Effector CD4-positive, alpha-beta T cell (primary cell): ENCODE measurements at places on chromosomes 4 and X.

DNA sequence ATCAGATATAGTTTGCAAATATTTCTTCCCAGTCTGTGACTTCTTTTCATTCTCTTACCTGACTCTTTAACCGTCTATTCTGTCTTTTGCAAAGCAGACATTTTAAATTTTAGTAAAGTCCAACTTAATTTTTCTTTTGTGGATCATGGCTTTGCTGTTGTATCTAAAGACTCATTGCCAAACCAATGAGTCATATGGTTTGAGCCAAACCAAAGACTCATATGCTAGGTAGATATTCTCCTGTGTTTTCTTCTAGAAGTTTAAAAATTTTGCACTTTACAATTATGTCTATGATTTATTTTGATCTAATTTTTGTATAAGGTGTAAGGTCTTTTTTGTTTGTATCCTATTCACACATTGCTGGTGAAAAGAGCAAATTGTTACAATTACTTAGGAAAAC lies 446.8 kb downstream of the ANKRD50 start:
- no peak for DNase-seq

- no peak for DNase-seq
These were observed 61.1 kb downstream of the RGS12 start for GRCh38 chr4:3353752-3354454.

GRCh38 chr4:129140521-129140920 lies 44.6 kb downstream of the C4orf33 start:
- no peak for DNase-seq

DNA sequence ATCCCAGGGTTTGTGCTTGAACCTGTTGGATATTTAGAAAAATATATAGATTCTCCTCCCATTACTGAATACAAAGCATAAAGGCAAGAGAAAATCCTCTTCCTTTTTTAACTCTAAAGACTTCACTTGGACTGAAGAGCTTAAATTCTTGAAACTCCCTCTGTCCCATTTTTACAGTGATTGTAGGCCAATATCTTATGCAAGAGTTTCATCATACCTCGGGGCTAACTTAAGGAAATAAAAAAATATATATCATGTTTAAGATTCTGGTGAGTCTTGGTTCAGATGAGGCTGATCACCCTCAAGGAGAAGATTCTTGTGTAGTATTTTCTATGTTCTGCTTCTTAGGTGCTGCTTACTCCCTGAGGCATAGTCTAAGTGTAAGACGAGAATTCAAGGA lies 1449.6 kb downstream of the C4orf33 start:
- no peak for DNase-seq

GRCh38 chr4:119113033-119113655 lies 22.5 kb upstream of the MYOZ2 start:
- no peak for DNase-seq

DNA sequence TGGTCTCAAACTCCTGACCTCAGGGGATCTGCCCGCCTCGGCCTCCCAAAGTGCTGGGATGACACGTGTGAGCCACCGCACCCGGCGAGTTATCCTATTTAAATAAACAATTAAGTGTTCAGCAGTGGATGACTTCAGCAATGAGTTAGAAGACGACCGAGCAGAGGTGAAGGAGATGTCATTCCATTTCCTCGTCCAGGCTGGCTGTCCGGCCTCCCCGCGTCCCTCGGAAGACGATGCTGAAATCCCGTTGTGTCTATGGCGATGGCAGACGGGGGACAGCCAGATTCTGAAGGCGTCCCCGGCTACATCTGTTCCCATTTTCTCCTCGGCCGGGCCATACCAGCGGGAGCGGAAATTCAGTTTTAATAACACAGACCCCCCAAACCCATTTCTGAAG lies 209.8 kb downstream of the CRLF2 start:
- DNase-seq, result no peak

GRCh38 chrX:85544609-85545008 lies 165.1 kb upstream of the POF1B start:
- DNase-seq, result no peak

- no peak for DNase-seq
These were observed 195.3 kb downstream of the CHIC1 start for GRCh38 chrX:73758250-73758649.

DNA sequence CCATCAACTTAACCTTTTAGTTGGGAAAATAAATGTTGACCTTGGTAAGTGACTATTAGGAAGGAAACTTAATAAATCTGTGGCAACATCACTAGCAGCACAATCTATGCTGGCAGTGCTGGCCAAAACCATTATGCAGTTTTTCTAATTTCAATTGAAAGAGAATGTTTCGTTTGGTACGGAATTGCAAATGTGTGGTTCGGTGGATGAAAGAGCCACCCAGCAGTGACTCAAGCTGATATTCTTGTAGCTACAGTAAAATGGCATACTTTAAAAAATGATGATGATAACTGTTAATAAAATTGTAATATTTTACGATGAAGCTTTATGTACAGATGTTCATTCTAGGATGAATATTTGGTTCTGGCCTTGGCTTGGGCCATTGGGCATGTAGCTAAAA lies 40.7 kb upstream of the AP1S2 start:
- no peak for DNase-seq

DNA sequence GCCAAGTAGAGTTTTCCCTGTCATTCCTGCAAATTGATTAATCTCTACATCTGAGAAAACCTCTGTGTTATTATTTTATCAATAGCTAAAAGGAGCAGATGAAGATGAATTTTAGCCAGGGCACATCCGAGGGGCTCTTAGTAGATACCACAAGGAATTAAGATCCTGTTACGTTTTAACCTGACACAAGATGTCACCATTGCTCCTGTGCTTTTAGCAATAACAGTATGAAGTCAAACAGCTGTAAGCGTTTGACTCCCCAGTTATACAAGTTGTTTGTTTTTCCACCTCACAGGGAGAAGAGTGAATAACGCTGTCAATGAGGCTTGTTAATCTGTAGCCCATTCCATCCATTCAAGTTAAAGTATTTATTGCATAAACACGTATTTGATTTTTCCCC lies 76.0 kb upstream of the AP1S2 start:
- no peak for DNase-seq

- no peak for DNase-seq
These were observed 2506.6 kb downstream of the ARAP2 start for GRCh38 chr4:33737726-33738125.

DNA sequence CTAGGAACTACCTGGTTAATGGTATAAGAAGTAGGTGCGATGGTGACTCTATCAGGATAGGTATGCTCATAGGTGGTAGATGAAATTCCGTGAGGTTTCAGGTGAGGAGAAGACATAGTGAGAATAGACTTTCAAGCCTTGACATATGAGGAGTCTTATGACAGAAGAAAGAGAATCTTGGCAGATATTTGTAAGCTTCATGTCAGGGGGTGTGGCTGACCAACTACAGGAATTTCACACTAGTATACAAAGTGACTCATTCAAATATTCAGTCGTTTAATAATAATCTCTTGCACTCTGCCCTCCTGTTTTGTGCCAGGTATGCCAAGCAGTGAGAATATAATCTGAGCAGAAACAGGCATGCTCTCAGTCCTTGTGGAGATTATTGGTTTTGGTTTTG lies 22.8 kb downstream of the PACRGL start:
- DNase-seq, result no peak

DNA sequence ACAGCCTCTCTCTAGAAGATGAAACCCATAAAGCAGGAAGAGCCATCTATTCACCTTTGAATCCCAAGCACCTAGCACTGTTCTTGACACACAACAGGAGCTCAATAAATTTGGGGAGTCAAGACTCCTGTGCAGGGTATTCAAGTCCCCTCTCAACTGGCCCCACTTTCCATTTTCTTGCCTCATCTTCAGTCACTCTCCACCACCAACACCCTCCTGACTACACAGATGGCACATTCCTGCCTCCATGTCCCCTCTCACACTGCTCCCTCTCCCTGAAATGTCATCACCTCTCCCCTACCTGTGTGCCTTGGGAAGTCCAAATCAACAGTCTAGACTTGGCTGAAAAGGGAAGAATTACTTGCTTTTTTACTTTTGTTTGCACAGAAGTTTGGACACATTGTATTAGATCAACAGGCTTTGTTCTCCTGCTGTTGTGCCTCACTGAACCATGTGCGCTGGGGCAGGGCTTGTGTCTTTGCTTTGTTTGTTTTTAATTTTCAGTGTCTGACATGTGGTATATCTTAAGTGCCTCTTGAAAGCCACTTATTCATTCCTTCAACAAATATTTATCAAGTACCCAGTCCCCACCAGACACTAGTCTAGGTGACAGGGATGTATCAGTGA lies 85.1 kb downstream of the APBB2 start:
- no peak for DNase-seq

DNA sequence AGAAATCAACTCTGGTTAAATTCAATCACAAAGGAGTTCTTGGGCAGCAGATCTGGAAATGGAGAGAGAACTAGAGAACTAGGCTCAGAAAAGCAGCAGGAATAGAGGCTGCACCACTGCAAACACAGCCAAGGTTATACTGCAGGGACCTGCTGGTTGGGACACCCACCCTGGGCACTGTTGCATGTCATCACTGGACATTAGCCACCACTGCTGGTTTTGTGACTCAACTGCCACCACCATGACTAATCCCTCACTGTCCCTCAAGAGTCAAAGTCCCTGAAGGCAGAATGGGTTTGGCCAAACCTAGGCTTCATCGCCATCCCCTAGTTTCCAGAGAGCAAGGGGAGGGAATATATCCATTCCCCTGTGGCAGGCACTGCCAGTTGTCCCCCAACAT lies 38.1 kb upstream of the IRAK1 start:
- DNase-seq, result no peak

- no peak for DNase-seq
These were observed 112.6 kb upstream of the PPARGC1A start for GRCh38 chr4:24002330-24002966.

- DNase-seq, result no peak
These were observed 78.9 kb upstream of the CNKSR2 start for GRCh38 chrX:21295246-21295820.

DNA sequence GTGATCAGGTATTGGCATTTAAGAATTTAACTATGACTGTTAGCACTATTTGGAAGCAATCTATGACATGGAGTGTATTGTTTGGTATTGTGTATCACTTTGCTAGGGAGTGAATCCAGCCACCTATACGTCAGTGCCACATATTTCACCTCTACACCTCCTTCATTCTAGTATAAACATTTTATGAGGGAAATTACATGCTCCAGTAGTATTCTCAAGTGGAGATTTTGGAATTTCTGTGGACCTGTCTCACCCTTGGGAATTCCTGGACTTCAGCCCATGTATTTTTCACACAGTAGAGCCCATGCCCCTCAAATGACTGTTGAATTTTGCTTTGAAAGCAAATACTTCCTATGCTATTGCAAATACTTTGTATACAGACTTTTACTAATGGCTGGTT lies 11.3 kb downstream of the BST1 start:
- DNase-seq, result no peak

GRCh38 chr4:134518574-134519217 lies 317.1 kb upstream of the PABPC4L start:
- DNase-seq, result no peak

GRCh38 chrX:110786486-110786885 lies 9.1 kb downstream of the CHRDL1 start:
- DNase-seq, result no peak

GRCh38 chrX:7948483-7948882 lies 21.3 kb upstream of the PNPLA4 start:
- no peak for DNase-seq

DNA sequence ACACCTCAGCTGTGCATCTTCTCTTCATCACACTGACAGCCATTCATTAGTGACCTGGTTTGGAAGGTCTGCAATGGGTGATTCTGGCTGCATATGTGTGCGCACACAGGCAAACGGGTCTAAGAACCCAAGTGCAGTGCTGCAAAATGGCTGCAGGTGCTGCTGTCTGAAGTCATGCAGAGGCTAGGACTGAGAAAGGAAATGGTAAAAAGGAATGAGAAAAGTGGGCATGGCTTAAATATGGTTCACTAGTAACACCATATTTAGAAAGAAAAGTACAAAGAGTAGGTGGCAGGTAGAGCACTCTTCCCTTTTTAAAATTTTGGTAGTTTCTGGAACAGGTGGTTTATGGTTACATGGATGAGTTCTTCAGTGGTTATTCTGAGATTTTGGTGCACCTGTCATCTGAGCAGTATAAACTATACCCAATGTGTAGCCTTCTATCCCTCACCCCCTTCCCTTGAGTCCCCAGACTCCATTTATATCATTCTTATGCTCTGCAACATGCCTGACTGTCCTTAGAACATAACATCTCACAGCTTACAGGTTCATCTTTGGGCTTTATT lies 78.4 kb downstream of the CCNG2 start:
- no peak for DNase-seq

- DNase-seq, result no peak
These were observed 151.9 kb upstream of the RPS6KA3 start for GRCh38 chrX:20418379-20419150.

DNA sequence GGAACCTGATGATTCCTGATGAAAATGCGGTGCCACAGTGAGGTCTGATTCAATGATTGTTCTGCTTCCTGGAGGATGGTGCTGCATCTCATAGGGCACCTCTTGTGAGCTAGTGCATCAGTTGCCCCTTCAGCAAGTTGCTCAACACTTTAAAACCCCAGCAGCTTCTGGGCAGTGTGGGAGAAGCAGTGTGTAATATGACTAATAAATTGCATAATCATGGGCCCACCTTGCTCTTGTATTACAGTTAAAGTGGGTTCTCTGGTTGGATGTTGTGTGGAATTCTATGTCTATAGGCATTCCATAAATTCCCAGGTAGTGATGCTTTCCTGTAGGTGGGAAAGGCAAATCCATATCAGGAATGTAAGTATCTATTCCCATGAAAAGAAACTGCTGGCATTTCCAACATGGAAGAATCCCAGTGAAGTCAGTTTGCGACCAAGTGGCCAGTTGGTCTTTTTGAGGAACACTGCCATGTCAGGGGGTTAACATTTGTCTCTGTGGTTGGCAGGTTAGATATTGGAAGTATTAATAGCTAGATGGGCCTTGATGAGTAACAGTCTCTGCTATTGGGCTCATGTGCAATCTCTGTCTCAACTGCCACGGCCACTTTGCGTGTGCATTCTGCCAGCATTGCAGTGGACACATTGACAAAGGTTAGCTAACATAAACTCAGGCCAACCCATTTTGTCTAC lies 121.1 kb upstream of the OTUD4 start:
- no peak for DNase-seq

GRCh38 chrX:12403474-12404082 lies 265.3 kb downstream of the FRMPD4 start:
- DNase-seq, result no peak

- no peak for DNase-seq
These were observed 448.3 kb upstream of the SLIT2 start for GRCh38 chr4:19803406-19803805.

GRCh38 chrX:34585561-34585960 lies 71.5 kb downstream of the TMEM47 start:
- DNase-seq, result no peak

- no peak for DNase-seq
These were observed 210.5 kb upstream of the KIT start for GRCh38 chr4:54447304-54447703.

DNA sequence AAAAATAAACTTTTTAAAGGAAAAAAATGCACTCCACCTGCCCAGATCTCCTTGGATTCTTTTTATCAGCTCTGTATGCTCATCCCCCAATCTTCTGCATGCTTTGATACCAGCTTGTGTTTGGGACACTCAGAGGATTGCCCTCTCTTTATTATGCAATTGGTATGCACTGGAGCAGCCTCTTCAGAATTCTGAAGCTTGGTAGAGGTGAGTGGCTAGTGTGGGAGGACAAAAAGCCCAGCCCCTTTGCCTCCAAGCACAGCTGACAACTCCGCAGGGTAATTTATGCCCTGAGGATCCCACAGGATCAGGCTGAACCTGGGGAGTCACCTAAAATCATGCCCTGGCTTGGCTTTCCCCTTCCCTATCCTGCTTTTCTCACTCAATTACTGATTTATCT lies 16.7 kb downstream of the IL21 start:
- DNase-seq, result no peak
